ENCODE measurements at places on chromosomes 16 and 17.

DNA sequence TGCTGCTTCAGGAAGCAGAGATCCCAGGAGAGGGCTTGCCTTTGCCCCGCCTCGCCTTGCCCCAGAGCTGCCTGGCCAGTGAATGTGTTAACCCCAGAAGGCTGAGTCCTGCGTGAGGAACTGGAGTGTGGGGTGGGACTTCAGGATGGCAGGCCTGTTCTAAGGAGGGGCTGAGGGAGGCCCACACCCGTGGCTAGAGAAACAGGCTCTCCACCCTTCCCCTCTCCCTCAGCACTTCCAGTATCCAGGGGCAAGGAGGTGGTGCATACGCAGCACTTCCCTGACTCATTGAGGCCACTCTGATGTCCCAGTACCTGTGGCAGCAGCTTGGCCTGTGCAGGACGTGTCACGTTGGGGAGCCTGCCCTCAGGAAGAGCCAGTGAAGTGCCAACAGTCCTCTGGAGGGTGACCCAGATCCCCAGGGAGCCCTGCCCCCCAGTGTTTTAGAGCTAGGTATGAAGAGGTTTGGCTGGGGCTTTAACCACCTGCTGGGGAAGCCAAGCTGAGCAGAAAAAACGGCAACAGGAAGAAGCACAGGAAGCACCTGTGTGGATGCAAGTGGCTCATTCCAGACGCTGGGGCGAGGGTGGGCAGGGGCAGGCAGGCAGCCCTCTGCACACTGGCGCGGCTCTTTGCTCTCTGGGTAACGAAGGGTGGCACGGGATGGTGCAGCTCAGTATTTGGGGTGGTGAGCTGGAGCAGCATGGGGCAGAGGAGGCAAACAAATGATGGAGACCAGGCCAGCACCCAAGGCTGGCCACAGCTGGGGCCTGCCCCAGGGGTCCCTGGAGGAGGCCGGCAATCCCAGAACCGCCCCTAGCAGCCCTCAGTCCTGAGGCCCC is 14.7 kb upstream of the CTCF start:
- DNase-seq = no peak

DNA sequence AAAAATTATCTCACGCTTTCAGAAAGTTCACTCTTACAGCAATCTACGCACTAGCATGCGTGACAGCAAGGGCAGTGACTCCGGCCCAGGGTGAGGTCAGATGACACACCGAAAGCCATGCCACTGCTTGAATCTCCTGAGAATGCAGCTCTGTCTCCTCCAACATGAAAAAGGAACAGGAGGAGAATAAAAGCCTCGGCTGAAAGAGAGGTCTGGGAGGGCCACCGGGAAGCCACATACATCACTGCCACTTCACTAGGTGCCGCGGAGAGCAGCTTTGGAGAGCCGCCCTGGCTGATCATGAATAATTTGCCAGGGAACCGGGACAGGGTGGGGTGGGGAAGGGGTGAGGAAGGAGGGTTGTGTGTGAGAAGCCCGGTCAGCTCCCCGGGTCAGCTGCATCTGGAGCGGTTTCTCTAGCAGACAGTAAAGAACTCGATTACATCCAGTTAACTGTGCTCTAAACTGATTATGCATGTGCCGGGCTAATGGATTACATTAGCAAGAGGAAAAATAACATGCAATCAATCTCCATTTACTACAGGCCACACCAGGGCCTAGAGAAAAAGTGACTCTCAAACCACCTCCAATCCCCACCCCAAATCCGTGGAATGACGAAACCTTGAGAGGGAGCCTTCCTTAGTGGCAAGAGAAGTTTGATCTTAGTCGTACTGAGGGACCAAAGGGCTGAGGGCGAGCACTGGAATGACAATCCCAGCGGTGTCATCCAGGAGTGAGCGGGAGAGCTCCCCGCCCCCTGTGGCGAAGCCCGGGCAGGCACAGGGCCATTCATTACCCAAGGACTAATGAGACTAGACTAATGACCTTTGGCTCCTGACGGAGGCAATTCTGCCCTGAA is 100.3 kb downstream of the ZFHX3 start:
- no peak for DNase-seq

DNA sequence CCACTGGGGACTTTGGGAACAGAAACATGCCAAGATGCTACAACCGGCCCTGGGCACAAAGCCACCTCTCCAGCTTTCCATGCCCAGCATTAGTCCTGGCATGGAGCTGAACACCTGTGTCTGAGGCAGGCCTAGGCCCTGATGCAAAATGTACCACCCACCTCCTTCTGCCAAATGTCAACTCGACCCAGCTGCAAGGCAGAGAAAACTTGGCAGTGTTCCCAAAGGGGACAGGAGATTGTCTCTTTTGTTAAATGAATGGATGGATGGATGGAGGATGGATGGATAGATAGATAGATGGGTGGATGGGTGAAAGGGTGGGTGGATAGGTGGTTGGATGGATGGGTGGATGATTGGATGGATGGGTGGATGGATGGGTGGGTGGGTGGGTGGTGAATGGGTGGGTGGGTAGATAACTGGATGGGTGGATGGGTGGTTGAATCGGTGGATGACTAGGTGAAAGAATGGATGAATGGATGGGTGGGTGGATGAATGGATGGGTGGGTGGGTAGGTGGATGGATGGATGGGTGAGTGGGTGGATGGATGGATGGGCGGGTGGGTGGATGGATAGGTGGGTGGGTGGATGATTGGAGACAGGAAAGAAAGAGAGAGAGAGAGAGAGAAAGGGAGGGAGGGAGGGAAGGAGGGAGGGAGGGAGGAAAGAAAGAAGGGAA is 73.4 kb upstream of the TNRC6C start:
- DNase-seq = no peak

DNA sequence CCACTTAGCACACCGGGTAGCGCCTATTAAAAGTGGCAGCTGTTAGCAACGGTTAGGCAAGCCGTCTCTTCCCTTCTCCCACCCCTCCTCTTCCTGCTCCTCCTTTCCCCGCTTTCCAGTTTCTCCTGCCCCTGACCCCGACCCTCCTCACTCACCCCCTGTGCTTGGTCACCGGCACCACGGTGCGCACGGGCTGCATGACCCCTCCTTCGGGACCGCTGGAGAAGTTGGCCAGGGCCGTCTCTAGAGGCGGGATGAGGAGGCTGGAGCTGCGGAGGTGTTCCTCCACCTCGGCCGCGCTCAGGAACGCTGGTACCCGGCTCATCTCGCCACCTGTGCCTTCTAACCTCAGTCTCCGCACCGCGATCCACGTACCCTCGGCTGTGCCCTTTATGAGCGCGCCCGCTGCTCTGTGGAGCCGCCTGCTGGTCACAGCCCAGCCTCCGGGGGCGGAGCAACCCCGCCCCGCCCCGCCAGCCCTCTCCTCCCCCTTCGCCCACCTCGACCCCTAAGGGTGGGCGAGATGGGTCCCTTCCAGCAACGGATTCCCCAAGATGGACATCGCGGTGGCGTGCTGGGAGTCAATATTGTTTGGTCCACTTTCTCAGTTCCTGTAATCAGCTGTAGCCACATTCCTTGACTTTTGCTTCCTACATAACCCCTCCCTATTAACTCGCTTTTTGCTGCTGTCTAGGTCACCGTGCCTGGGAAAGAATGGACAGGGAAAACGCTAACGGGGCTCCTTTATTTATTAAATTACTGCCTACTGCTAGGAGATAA is at the start of gene CRYM:
CRYM (minus strand) TSS at position 364 of the 780 bp plus-strand sequence; CDS start at position 325, 39 bp downstream.
- DNase-seq = no peak

GRCh38 chr17:51721730-51722129 is 436.8 kb downstream of the CA10 start:
- DNase-seq = no peak

Measured in NCI-H187 treated with DMSO at 0.1 percent for 48 hours (cell line).